Fibroblast of lung (primary cell): ENCODE measurements at places on chromosomes 1 and 21. TPM values are rescaled to one million over a fixed set of nuclear protein-coding genes. Genes with fewer than 3 reads are reported as not detected.

- H3K27me3 ChIP-seq = no peaks in the 10 kb centered on the region
- H3K36me3 ChIP-seq = no peaks in the 10 kb centered on the region
- no peaks in the 10 kb centered on the region for H3K4me1 ChIP-seq
- no peak overlapping the region for H3K4me3 ChIP-seq
Measured at GRCh38 chr21:41366522-41367151, 4.8 kb downstream of the MX2 start.

Gene PGLYRP3
- not detected in 2 replicates for total RNA-seq

Gene SFN
- under 0.01 TPM in 1 of 2 replicates, not detected in the other for total RNA-seq

DNA sequence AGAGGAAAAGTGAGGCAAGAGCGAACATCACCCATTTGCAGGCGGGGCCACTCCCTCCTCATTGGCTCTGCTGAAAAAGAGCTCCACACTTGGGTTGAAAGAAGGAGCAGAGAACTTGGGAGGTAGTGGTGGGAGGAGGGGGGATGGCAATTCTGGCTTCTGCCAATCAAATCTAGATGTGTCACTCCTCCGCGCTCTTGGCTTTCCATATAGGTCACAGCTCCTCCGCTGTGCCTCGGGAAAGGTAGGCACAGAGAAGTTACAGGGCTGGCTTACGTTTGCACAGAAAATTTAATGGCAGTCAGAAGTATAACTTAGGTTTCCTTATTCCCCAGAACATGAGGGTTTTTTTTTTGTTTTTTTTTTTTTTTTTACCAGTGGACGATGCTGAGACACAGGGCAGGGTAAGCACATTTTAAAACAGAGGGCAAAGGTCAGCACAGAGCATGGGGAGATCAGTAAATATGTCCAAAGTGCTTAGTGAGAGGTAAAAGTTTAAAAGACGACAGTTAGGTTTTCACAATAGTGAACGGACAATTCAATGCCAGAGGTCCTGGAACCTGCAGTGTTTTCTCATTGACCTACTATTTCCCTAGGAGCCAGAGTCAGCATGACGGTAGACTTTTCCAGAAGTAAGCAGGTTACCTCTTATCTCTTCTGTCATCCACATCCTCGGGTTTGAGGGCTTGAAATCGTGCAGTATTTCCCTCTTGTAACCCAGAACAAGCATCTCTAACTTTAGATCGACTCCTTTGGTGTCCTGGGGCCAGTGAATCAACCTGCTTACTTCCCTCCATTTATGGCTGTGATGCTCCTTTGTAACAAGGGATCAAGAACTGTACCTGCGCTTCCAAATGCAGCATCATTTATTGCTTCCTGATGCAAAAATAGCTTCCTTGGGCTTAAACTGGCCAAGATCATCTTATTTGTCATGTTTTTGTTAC is 258.9 kb upstream of the PROX1 start:
- no peak for DNase-seq
- H3K4me3 ChIP-seq = no peak overlapping the region
- H3K27me3 ChIP-seq = no peaks in the 10 kb centered on the region

Gene PDZK1IP1
- not detected in 2 replicates for total RNA-seq

DNA sequence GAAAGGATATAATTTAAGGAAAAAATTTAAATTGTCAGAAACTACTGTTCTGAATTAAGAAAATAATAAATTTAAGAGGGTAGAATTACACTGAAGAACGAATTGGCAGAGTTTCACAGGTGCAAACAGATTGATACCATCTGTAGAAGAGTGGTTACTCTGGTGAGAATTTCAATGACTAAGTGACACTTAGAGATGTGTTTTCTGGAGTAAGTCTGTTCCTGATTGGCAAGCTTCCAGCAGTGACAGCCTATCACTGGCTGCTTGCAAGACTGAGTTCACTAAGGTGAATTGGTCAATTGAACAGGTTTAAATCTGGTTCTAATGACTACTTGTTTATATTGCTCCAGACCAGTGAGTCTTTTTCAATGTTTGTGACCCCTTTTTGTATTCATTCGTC is 838.2 kb upstream of the RGS18 start:
- no peaks in the 10 kb centered on the region for H3K27me3 ChIP-seq
- no peaks in the 10 kb centered on the region for H3K36me3 ChIP-seq
- no peaks in the 10 kb centered on the region for H3K4me1 ChIP-seq

Gene NBPF4
- total RNA-seq = not detected in 2 replicates

DNA sequence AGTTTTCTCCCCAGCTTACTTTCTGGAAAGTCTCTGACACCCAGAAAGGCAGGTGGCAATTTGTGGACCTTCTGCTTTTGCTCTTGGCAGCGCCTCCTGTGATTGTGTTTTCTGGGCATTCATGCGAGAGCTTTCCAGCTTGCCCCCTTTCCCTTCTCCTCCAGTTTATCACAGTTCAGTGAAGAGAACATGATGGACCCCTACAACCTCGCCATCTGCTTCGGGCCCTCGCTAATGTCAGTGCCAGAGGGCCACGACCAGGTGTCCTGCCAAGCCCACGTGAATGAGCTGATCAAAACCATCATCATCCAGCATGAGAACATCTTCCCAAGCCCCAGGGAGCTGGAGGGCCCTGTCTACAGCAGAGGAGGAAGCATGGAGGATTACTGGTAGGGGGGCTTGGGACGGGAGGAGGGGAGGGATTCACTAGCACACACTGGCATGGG is 24.3 kb upstream of the IKBKE start:
- DNase-seq = no peak
- no peak overlapping the region for H3K27ac ChIP-seq
- no peak overlapping the region for H3K4me3 ChIP-seq
- peaks cover 8% of the 10 kb centered on the region for H3K36me3 ChIP-seq
- peaks cover 10% of the 10 kb centered on the region for H3K4me1 ChIP-seq
- H3K27me3 ChIP-seq = no peaks in the 10 kb centered on the region
